ENCODE measurements at places on chromosomes 4 and X. TPM values are rescaled to one million over a fixed set of nuclear protein-coding genes. Genes with fewer than 3 reads are reported as not detected.

DNA sequence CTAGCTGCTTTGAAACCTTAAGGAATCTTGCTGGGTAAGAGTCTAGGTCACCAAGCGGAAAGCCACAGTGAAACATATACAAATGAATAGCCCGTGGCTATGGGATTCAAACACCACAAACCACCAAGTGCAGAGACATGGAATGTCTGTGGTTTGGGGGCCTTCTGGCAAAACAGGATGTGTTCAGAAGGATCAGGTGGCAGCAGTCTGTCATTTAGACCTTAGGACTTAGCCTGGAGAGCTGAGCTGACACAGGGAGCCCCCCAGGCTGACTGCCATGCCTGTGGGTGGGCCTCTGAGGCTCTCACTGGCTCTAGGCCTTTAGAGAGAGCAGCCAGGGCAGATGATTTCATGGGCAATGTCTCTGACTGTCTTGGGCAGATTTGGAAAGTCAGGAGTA is 225.6 kb downstream of the FBXW7 start:
- DNase-seq: peak; percentile 6

GRCh38 chrX:139120760-139121159 is 409.2 kb upstream of the FGF13 start:
- no peak for DNase-seq

DNA sequence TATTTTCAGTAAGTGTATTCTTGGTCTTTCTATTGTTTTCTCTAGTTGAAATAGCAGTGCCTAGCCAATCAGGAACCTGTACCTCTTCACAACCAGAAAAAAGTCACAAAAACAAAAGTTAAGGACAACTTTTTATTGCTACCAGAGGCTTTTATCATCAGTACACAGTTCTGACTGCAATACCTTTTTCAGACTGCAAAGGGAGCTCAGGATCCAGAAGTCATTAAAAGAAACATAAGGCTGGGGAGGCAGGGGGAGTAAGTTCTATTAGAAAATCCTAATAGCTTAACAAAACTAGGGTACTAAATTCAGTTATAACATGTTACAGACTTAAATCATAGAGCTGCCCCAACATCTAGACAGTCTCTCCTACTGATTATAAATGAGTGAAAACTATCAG is 28.8 kb downstream of the CCNI start:
- no peak for DNase-seq

- no peak for DNase-seq
Measured at GRCh38 chr4:152100379-152101201, 339.8 kb upstream of the GATB start.

DNA sequence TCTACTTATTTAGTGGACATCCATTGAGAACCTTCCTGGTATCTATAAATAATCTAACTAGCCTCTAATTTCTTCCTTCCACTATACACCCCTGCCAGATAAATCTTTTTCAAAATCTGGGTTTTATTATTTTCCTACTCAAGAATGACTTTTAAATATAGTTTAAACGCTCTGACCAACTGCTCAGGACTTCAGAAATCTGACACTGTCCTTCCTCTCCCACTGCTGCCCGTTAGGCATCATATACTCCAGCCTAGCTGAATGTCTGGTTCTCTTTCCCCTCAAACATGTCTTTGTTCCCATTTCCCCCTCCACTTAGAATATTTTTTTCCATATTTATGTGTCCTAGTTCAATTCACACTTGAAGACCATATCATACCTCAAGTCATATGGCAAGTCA is 35.2 kb upstream of the CBLL2 start:
- no peak for DNase-seq

- DNase-seq: no peak
Measured at GRCh38 chrX:120768681-120769080, 107.0 kb downstream of the CT47B1 start.

GRCh38 chrX:25025615-25026014 is 9.8 kb upstream of the ARX start:
- no peak for DNase-seq

- no peak for DNase-seq
Measured at GRCh38 chr4:176469546-176469945, 149.8 kb downstream of the SPCS3 start.

DNA sequence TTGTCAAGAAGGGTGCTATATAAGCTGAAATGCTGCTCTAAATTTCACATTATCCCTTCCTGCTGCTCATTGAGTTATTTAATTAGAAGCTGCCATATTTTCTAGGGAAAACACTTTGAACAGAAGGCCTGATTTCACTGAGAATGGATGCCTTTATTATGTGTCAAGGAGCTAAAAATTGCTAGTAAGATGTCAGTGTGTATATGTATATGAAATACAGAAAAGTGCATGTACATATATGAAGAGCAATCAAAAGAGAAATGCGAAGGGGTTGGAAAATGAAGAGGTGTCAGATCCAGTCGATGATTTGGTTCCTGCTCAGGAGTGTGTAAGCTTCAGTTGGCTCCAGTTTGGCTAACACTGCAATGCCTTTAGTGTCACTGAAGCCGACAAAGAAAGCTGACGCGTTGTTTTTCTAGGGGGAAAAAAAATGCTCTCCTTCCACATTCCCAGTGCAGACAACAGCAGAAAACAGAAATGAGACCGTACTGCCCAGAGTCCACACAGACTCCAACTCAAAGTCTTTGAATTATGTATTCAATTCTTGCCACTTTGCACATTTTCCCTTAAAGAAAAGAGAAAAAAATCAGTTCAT is 154.2 kb downstream of the NHS start:
- no peak for DNase-seq

- DNase-seq: peak; percentile 76
Measured at GRCh38 chr4:107736924-107737448, 17.0 kb upstream of the PAPSS1 start.

DNA sequence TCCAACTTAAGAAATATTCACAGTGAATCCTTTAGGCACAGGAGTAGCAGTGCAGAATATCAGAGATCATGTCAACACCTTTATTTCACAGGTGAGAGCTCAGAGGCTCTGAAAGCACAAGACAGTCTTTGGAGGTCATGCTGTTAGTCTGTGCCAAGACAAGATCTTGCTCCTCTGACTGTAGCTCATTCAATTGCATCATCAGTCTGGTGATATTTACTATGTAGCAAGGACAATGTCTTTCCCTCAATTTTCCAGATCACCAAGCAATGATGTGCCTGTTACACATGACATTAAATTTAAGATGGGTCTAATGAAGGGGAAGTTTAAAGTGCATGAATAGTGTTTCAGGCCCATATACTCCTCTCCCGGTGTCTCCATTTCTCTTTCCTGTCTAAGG is 277.5 kb downstream of the IL15 start:
- DNase-seq: peak; percentile 36

GRCh38 chr4:21304540-21304887 is 604.3 kb downstream of the PACRGL start:
- DNase-seq: no peak

DNA sequence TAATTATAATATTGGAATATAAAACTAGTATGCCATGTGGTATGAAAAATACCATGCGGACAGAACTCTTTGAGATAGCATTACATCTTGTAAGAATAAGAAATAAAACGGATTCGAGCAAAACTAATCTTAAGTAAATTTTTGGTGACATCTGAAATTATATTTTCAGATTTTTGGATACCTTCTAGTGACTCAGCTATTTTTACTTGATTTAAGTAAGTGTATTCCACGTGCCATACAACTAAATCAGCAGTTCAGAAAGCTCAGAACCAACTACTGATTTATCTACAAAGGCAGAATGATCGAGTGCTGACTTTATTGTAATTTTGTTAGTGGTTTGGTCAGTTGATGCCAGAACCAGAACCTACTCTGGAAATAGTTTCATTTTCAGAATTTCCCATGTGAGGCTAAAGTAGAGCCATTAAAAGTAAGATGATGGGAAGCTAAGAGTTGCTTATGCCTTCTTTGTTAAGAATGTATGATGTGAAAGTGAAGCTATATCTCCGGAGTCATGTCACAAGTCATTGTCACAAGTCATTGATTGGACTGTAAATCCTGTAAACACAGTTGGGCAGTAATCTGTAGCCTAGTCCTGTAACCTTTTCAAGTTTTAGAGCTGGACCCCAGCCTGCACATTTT is 4.0 kb downstream of the ING2 start:
- no peak for DNase-seq

- DNase-seq: no peak
Measured at GRCh38 chr4:44740201-44740600, 13.8 kb upstream of the GNPDA2 start.

DNA sequence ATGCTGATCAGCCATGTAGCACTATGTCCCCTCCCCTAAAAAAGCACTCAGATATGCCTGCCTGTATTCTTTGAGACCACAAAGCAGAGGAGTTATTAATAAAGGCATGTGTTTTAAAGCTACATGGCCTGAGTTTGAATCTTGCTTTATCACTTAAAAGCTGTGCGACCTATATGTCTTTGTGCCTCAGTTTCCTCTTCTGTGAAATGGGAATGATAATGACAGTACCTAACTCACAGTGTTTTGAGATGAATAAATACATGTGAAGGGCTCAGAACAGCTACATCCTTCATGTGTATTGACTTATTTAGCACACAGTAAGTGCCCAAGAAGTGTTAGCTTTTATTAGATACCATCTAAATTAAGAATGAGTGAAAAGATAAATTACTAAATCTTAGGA is 180.0 kb downstream of the WDFY3 start:
- DNase-seq: no peak

GRCh38 chr4:80767944-80768343 is 262.6 kb upstream of the BMP3 start:
- no peak for DNase-seq

- no peak for DNase-seq
Measured at GRCh38 chr4:1344696-1345095, 2.3 kb upstream of the UVSSA start.

DNA sequence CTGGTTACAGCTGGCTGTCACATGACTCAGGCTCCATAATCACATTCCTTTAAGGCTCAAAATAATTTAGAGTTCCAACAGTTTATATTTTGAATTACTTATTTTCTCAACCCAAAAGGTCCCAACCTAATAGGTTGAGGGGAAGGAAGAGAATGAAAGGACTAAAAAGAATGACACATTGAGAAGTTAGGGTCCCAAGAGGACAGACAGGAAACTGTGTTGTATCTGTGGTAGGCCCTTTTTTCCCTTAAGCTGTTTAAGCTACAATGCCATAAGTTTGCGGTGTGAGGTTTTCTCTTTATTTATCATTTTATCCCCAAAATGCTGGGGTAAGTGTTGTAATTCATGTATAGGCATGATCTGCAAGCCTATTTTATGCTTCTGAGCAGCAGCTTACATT is 290.2 kb downstream of the ZNF674 start:
- peak; percentile 14 for DNase-seq

DNA sequence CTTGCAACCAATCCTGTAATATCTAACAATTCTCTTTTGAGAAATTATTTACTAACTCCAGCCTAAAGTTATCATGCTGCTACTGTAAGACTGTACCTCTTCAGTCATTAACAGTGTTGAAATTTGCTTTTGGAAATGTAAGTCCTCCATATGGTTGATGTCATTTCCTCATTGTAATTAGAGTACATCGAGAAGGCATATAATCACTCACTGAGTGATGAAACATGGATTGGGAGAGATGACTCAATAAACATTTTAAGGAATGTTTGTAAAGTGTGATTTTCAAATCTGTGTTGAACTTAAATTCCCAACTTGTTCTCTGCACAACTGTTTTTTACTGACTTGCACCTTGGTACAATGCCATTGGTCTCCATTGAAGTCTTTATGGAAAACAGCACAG is 61.2 kb downstream of the HMGB2 start:
- peak; percentile 74 for DNase-seq

GRCh38 chr4:83556006-83556707 is 20.2 kb downstream of the GPAT3 start:
- DNase-seq: no peak

DNA sequence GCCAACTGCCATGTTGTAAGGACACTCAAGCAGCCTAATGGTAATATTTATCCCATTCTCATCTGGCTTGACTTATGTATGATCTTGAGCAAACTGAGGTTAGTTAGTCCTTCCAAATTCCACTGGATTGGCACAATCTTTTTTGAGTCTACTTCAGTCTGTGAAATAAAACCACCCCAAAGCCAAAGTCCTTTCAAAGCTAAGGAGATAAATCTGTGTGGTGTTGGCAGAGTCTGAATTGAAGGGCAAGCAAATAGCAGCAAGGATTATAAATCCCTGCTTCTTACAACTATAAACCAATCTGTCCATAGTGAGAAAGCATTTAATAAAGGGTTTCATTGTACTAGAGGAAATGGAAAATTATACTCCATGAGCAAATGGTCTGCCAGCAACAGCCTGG is 233.9 kb upstream of the GLRA2 start:
- DNase-seq: no peak

DNA sequence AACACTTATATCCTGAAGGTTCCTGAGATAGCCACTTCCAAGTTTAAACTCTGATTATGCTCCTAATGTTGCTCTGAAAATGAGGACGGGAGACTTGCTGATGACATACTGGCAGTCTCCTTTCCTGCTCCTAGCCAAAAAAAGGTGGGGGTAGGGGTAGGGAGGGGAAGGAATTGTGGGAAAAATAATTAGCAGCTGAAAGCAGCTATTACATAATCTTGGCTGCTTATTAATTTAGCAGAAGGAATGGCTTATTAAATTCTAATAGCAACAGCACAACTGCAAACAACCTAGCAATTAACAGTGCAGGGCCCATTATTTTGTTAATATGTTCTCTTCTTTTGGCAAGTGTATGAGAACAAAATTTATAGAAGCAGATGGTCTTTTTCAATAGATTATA is 2.0 kb upstream of the AP1S2 start:
- no peak for DNase-seq

Gene SCD5
- total RNA-seq: 4.7 TPM

Gene TRIM61
- total RNA-seq: 2.2 TPM

Gene PCSK1N
- 8.5 TPM for total RNA-seq

Gene TCEAL6
- total RNA-seq: not detected

Gene CLDN22
- not detected for total RNA-seq

Gene MAOB
- total RNA-seq: 0.67 TPM

Gene FAM53A
- total RNA-seq: 7.1 TPM

Gene FAM236B
- not detected for total RNA-seq

Gene CXCL3
- total RNA-seq: not detected

Gene HS3ST1
- total RNA-seq: 0.35 TPM

Gene AWAT2
- not detected for total RNA-seq

Gene RPA4
- total RNA-seq: 0.60 TPM

Data from cardiac muscle cell (in vitro differentiated cells and primary cell).